ENCODE measurements at places on chromosomes 1 and 21.

DNA sequence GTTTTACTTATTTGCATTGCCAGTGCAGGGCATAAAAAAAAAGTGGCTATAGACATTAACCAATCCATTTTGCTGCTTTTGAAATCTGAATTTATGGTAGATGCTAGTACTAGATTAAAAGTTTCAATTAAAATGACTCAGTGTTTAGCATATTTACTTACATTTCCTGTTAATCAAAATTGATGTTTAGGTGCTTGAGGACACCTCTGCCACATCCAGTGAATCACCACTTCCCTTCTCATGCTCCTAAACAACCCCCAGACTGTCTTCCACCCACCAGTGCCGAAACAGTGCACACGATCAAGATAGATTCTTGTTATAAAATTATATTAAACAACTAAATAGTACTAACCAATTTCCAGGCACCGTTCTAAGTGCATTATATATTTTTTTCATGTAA lies 32.7 kb downstream of the HSD17B7 start:
- no peak for DNase-seq

- DNase-seq, result no peak
Observed at GRCh38 chr1:243582326-243582725, 267.7 kb downstream of the AKT3 start.

DNA sequence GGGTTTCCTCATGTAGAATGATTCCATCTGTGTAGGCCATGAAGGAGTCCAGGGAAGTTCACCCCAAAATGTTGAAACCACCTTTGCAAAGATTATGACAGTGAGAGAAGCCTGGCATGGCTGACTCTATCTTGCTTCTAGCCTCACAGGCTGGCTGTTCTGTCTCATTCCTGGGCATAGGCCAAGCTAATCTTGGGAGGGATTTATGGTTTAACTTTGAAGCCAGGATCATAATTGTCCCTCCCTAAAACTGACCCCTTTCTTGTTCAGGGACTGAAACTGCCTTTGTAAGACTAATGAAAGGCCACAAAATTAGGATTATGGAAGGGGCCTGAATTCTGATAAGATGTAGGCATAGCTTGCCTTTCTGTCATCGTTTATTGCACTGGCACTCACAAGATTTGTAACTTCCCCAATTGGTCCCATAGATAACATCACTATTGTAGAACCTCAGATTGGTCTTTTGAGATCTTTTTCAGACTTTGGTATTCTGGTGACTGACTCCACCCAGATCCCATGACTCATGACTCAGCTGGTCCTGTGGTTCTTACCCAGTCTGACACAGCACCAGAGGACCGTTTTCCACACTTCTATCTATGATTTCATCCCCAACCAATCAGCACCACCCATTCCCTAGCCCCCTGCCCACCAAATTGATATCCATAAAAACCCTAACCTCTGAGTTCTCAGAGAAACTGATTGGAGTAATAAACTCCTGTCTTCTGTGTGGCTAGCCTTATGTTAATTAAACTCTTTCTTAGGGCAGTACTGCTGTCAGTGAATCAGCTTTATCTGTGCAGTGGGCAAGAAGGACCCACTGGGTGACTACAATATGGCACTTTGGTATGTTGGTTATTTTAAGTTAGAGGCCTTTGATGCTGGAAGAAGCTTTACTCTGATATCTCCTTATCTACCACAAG lies 13.6 kb upstream of the LAMTOR5 start:
- DNase-seq, result peak; percentile 15

- DNase-seq, result peak; percentile 60
Observed at GRCh38 chr1:146036241-146036964, 14.9 kb upstream of the HJV start.

GRCh38 chr1:109927356-109927755 lies 16.7 kb downstream of the CSF1 start:
- DNase-seq, result no peak

DNA sequence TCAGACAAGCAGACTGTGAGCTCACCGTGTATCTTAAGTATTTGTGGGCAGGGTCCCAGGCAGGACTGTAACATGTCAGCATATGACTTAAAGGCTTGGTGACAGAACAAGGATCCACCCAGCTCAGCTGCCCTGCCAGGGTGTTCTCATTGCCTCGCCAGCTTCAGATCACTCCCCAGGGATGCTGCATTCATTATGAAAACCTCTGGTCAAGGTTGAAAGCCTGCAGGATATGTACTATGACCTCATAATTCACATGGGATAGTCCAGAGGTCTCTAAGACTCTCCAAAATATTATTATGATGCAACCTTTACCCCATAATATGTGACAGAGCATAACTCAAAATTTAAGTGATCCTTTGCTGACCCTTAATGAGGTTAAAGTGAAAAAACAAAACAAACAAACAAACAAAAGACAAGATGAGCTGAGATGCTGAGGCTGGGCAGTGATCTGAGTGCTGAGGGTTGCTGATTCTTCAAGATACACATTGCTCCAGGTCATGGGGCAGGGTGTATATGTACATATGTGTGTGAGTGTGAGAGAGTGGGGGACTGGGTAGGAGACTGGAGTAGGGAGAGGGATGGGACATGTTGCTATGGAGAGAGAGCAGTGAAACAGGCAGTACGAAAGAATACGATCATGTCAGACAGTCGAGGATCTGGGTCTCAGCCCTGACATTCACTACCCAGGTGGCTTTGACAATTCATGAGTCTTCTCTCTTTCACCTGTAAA lies 98.8 kb upstream of the DUSP10 start:
- DNase-seq, result no peak

DNA sequence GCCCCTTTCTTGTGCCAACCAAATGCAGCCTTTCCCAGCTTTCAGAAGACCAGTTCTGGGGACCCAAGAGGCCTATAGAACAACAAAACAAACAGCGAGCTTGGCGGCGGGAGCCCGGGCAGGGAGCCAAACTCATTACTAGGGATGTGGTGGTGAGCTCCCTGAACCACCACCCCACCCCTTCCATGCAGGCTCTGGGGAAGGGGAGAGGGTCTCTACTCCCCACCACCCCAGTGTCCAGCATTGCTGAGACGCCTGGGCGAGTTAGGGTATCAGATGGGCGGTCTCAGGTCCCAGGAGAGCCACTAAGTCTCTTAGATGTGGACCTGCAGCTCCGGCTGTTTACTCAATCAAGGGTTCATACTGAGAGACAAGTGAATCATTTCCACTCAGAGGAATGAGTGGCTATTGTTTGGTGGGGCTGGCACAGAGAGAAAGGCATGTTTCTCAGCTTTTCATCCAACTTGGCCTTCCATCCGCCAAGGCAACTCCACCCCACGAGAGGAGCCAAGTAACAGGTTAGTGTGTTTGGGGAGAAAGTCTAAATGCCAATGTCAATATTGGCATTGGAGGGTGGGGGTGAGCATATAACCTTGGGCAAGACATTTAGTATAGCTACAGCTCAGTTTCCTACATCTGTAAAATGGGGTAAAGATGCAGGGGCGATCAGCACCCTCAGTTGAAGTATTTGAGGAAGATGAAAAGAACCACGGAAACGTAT lies 40.9 kb downstream of the PLXNA2 start:
- DNase-seq, result no peak

DNA sequence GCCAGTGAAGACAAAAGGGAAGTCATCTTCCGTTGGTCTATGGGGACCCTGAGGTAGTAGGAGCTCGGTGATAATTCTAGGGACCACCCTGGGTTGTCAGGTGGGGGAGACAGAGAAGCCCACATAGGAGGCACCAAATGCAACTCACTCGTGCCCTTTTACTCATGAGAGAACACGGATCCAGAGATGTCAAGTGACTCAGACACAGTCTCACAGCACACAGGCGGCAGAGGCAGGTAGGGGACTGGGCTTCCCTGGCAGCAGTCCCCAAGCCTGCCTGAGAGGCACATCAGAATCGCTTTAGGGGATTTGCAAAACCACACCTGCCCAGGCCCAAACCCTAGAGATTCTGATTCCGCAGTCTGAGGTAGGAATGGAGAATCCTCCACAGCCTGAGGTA lies 31.3 kb upstream of the RUNX3 start:
- DNase-seq, result no peak

DNA sequence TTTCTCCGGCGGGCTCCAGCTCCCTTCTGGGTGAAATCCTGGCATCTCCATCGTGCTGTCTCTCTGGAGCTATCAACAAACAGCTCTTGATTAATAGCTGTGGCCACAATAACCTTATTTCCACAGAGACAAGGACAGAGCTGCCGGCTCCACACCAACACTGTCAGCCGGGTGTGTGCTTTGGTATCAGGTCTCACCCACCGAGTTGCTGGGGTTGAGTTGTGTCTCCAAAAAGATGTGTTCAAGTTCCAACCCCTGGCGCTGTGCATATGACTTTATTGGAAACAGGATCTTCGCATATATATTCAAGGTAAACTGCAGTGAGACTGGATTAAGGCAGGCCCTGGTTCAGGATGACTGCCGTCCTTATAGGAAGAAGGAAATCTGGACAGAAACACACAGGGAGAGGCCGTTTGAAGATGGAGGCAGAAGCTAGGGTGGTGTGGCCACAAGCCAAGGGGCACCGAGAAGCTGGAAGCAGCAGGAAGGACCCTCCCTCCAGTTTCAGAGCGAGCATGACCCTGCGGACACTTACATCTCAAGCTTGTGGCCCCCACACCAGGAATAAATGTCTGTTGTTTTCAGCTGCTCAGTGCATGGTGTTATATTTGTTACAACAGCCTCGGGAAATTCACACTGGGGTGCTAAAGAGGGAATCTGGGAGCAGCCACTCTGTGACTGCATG lies 88.4 kb upstream of the TMPRSS2 start:
- DNase-seq, result no peak

GRCh38 chr1:220249522-220249921 lies 22.7 kb downstream of the RAB3GAP2 start:
- no peak for DNase-seq

GRCh38 chr1:228034954-228035837 lies 28.4 kb downstream of the WNT3A start:
- DNase-seq, result no peak

DNA sequence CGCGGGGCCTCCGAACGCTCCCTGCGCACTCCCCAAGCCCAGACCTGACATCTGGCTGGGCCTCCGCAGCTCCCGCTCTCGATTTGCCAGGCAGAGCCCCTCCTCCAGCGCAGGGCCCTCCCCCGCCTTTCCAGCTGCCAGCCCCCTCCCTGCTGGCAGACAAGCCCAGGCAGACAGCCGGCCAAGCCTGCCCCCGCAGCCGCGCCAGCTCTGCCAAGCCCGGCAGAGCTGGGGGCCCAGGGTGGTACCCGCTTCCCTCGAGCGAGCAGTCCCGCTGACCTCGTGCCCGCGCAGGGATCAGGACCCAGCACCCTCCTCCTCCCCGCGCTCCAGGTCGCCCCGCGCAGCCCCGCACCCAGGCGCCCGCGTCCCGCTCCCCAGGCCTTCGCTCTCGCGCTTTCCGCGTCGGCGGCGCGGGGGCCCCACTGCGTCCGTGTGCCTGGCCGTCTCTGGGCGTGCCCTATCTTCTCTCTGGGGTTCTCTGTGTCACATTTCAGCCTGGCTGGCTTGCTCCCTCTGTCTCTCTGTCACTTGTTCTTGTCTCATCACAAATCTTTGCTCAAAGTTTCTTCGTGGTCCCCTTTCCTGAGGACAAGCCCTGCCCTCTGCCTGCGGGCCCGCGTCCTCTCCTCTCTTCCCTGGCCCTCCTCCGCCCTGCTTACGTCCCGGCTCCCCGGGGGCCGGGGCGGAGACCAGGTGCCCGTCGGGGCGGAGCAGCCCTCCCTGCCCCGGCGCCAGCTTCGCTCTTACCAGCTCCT lies 580 bp downstream of the INKA2 start:
- peak; percentile 48 for DNase-seq

DNA sequence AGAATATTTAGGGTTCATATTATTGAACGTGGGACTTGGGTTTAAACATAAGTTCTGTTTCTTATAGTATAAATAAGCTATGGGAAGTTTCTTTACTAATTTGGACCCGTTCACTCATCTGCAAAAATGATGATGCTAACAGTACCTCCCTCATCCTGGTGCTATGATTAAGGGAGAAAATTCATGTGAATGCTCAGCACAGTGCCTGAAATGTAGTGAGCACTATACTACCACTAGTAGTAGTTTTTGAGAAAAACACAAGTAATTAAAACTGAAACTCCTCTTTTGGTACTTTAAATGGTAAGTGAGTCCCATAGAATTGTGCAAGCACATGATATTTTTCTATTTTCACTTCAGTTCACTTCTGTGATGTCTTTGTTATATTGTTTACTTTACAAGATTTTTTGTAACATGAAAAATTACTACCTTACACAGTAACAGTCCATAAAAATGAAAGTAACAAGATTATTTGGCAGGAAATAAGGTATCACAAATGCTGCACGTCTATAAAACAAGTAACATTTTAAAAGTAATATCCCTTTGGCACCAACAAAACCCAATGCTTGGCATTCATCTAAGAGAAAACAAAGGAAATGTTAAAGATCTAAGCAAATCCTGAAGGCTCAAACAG lies 11.3 kb upstream of the PTPRC start:
- no peak for DNase-seq

DNA sequence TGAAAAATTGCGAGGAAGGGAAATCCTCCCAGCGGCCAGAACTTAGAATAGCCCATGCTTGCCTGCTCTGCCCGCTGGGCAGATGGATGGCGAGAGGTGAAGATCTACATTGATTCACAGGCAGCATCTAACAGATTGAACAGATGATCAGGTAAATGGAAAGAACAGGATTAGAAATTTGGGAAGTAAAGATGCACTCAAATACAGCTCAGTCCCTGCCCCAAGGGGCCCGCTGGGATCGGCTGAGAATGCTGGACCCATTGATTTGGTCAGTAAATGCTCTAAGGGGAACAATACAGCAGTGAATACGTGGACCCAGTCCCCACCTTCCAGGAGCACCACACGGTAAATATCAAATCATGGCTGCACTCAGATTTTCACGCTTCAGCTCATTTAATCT lies 248.2 kb downstream of the MATN1 start:
- no peak for DNase-seq

GRCh38 chr1:201104141-201104540 lies 8.1 kb downstream of the CACNA1S start:
- no peak for DNase-seq

GRCh38 chr1:202144402-202145067 lies at the start of gene ARL8A:
Gene ARL8A (minus strand): TSS chr1:202144737. CDS start chr1:202144572, 165 bp downstream.
- DNase-seq, result peak; percentile 66

- no peak for DNase-seq
Observed at GRCh38 chr1:222387007-222387814, 160.7 kb downstream of the HHIPL2 start.

DNA sequence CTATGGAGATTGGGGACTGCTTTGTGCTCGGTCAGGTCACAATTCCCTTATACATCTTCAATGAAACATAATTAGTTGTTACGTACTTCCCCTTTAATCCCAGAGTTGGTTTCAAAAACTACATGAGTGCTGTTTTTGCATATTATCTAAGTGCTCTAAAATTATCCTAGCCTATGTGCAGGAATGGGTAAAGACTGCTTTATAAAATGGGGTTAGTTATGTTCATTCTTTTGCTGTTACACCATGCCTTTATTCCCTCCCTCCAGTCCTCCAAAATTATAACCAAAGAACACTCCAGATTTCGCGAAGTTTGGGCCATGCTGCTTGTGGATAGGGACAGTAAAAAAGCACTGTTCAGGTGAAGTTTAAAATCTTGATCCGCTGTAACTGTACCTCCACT lies 173.9 kb upstream of the SNX7 start:
- DNase-seq, result no peak

GRCh38 chr1:30034105-30034626 lies 689.2 kb downstream of the MATN1 start:
- no peak for DNase-seq

- no peak for DNase-seq
Observed at GRCh38 chr21:18245464-18245967, 883 bp downstream of the CHODL start.

All from hematopoietic multipotent progenitor cell treated with erythropoietin and hydrocortisone succinate and interleukin-3 and kit ligand, for 15 days (in vitro differentiated cells).